ENCODE measurements at places on chromosomes 4 and X.

- DNase-seq, result no peak
Observed at GRCh38 chrX:107704181-107704580, 71.4 kb downstream of the TSC22D3 start.

- DNase-seq, result no peak
Observed at GRCh38 chrX:122219226-122219625, 964.9 kb upstream of the GRIA3 start.

GRCh38 chrX:38732866-38733265, 68.4 kb upstream of the MID1IP1 start:
- DNase-seq, result no peak

GRCh38 chr4:1109333-1109732, 4.0 kb downstream of the RNF212 start:
- no peak for DNase-seq

GRCh38 chr4:127124919-127125318, 507.8 kb upstream of the INTU start:
- DNase-seq, result no peak

DNA sequence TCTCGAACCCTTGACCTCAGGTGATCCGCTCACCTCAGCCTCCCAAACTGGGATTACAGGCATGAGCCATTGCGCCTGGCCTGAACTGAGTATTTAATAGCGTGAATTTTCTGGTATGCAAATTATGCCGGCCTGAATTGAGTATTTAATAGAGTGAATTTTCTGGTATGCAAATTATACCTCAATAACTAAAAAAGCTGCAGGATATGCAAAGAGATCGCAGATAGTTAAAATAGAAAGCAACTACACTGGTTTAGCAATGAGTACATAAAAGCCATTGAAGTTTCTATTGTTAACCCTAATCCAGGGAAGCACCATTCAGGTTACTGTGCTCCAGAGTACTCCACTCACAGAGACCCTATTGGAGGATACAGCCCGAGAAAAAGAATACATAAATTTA, 22.8 kb downstream of the FBXW7 start:
- DNase-seq, result no peak

DNA sequence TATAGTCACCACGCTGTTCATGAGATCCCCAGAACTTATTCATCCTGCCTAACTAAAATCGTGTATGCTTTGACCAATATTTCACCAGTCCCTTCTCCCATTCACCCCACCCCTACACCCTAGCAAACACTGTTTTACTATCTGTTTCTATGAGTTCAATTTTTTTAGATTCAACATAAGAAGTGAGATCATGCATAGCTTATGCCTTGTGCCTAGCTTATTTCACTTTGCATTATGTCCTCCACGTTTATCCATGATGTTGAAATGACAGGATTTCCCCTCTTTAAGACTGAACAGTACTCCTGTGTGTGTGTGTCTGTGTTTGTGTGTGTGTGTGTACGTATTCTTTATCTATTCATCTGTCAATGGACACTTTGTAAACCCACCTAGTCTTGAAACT, 16.8 kb downstream of the ANXA5 start:
- no peak for DNase-seq

DNA sequence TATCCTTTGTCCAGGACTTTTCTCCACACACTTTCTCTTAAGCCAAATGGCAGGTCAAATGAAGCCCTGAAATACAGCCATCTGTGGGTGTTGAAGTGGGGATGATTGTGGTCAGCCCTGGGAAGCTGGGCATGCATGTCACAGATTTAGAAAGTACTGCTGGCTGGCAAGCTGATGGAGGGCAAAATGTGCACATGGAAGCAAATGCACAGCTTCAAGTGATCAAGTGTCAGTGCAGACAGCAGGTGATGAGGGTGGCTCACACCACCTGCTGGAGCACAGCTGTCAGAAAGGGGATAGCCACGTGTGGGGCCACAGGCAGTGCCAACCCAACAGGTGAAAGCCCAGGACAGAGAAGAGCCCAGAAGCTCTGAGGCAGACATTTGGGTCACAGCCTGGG, 40.3 kb upstream of the ATXN3L start:
- no peak for DNase-seq

- DNase-seq, result no peak
Observed at GRCh38 chrX:17025621-17026302, 79.3 kb downstream of the REPS2 start.

GRCh38 chr4:86833615-86834014, 15.6 kb downstream of the SLC10A6 start:
- no peak for DNase-seq

- DNase-seq, result no peak
Observed at GRCh38 chr4:79357365-79357764, 31.5 kb upstream of the NAA11 start.
